ENCODE measurements at places on chromosomes 13 and 19.

GRCh38 chr13:113138792-113139551 lies 16.4 kb downstream of the F10 start:
- H3K27ac ChIP-seq: no peak overlapping the region
- peaks cover 11% of the 10 kb centered on the region for H3K4me1 ChIP-seq
- DNase-seq: no peak
- H3K36me3 ChIP-seq: no peaks in the 10 kb centered on the region
- H3K4me3 ChIP-seq: no peak overlapping the region

GRCh38 chr13:108383667-108384066 lies 114.1 kb downstream of the TNFSF13B start:
- no peak for DNase-seq
- no peaks in the 10 kb centered on the region for H3K36me3 ChIP-seq
- H3K4me3 ChIP-seq: no peak overlapping the region
- peaks cover 4% of the 10 kb centered on the region for H3K27me3 ChIP-seq
- no peak overlapping the region for H3K27ac ChIP-seq
- H3K4me1 ChIP-seq: no peaks in the 10 kb centered on the region

DNA sequence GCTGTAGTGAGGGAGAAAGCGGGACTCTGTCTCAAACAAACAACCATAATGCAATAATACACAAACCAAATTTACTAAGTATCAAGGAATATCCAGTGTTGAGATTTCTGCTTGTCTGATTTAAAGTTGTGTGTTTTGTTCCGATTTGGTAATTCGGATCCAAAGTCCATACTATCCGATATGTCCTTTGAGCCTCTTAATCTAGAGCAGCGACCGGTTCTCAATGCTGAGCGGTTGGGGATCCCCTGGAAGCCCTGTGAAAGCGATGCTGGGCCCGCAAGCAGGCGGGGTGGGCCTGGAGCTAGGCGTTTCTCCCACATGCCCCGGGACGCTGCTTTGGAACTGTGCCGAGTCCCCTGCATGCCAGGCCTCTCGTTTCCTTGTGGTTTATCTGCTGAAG lies 20.2 kb downstream of the C19orf44 start:
- no peaks in the 10 kb centered on the region for H3K27me3 ChIP-seq
- H3K4me3 ChIP-seq: no peak overlapping the region
- H3K4me1 ChIP-seq: no peaks in the 10 kb centered on the region
- H3K36me3 ChIP-seq: peaks cover 24% of the 10 kb centered on the region
- no peak for DNase-seq
- H3K27ac ChIP-seq: peak overlapping the region; percentile 19

DNA sequence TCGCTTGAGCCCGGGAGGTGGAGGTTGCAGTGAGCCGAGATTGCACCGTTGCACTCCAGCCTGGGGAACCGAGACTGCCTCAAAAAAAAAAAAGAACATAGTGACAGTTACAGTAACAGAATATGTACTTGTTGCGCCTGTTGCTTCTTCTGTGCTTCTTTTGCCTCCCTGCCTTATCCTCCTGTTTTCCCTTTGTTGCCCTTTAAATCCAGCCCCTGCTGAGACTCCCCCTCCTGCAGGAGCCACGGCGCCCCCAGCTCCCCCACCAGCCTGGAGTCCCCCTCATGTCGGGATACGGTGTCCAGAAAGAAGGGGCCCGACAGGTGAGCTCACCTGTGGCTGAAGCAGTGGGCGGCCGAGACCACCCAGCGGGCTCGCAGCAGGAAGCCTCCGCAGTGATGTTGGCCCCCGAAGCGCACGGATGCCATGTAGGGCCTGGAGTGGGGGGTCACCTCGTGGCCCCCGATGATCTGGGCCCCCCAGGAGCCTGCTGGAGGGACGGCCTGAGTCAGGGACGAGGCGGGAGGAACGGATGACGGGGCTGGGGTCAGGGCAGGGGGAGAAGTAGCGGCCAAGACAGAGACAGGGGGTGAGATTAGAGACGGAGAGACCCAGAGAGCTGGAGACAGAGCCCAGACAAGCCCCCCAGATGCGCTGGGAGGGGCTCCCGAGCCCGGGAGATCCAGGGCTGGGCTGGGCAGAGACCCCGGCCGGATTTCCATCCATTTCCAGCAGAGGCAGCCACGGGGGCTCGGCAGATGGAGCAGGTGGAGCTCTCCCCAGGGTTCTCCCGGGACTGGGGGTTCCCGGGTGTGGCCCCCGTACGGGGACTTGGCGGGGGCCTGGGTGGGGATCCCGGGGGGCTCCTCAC lies 536 bp downstream of the PRSS57 start:
- peaks cover 3% of the 10 kb centered on the region for H3K27me3 ChIP-seq
- H3K36me3 ChIP-seq: no peaks in the 10 kb centered on the region
- H3K4me3 ChIP-seq: no peak overlapping the region
- no peak for DNase-seq

DNA sequence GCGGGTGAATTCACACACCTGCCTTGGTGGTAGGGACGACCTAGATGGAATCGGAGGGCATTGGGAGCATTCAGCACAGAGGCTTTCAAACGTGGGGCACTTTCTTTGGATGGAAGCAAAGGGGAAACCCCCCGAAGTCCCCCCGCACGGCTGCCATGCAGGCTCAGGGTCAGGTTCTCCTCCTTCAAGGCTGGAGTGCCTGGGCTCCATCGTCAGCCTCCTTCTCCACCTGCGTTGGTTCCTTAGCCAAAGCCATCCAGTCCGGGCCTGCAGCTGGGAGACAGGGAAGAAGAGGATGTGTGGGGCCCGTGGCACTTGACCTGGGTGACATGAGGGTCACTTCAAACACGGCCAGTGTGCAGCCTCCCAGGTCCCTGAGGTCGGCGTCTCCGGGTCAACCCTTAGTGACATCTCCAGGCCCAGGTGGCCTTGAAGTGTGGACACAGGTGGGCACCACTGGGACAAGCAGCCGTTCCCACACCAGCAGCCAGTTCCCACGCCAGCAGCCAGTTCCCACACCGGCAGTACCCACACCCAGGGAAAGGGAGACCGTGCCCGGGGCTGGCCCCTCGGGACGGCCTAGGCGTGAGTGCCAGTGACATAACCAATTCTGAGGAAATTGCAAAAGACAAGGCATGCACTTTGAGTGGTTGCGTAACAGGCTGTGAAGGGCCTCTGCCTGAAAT lies 116.0 kb downstream of the SOX1 start:
- peaks cover 13% of the 10 kb centered on the region for H3K4me1 ChIP-seq
- no peak for DNase-seq
- peaks cover 24% of the 10 kb centered on the region for H3K27me3 ChIP-seq

Data from nephron progenitor cell (in vitro differentiated cells).